Placental epithelial cell (primary cell): ENCODE measurements at places on chromosomes 1 and 21. TPM values are rescaled to one million over a fixed set of nuclear protein-coding genes. Genes with fewer than 3 reads are reported as not detected.

Gene S100A7
- not detected in 2 replicates for total RNA-seq

Gene GNAT2
- total RNA-seq: 0.11 and 0.39 TPM in 2 replicates

Gene TMEM200B
- total RNA-seq: 10.6 and 20.8 TPM in 2 replicates

Gene LMO4
- total RNA-seq: 43.3 and 49.1 TPM in 2 replicates

Gene TMPRSS15
- total RNA-seq: not detected in 2 replicates

Gene FMN2
- 0.79 and 9.5 TPM in 2 replicates for total RNA-seq

Gene GABPA
- total RNA-seq: 18.1 and 18.9 TPM in 2 replicates

Gene TMEM269
- 0.22 TPM in 1 of 2 replicates, not detected in the other for total RNA-seq

Gene COL18A1
- 0.39 and 2.5 TPM in 2 replicates for total RNA-seq

Gene UQCRHL
- 0.65 and 2.7 TPM in 2 replicates for total RNA-seq

Gene MTARC1
- total RNA-seq: 0.65 and 1.2 TPM in 2 replicates

Gene LRRC38
- not detected in 2 replicates for total RNA-seq

Gene DYNLT5
- not detected in 2 replicates for total RNA-seq

Gene MYBPH
- not detected in 2 replicates for total RNA-seq

Gene ARHGAP30
- 1.2 and 2.5 TPM in 2 replicates for total RNA-seq

Gene NR0B2
- total RNA-seq: not detected in 2 replicates

Gene CD84
- total RNA-seq: 0.39 TPM in 1 of 2 replicates, not detected in the other

Gene L1TD1
- 72.0 and 72.6 TPM in 2 replicates for total RNA-seq

Gene AIDA
- total RNA-seq: 27.1 and 51.5 TPM in 2 replicates

Gene MTMR11
- total RNA-seq: 39.5 and 47.9 TPM in 2 replicates

Gene TDRD5
- total RNA-seq: 0.11 TPM in 1 of 2 replicates, not detected in the other

Gene APCS
- total RNA-seq: not detected in 2 replicates

Gene FDPS
- total RNA-seq: 63.2 and 157 TPM in 2 replicates

Gene TOMM40L
- 5.5 and 11.5 TPM in 2 replicates for total RNA-seq

Gene LCE4A
- total RNA-seq: not detected in 2 replicates

Gene SCAMP3
- total RNA-seq: 25.5 and 63.8 TPM in 2 replicates

Gene HEYL
- total RNA-seq: not detected in 2 replicates

Gene UAP1
- 47.5 and 62.4 TPM in 2 replicates for total RNA-seq

Gene TMPRSS2
- not detected in 2 replicates for total RNA-seq

Gene REN
- not detected in 2 replicates for total RNA-seq

Gene MROH9
- not detected in 2 replicates for total RNA-seq

Gene KCNA10
- total RNA-seq: not detected in 2 replicates

Gene MTARC2
- total RNA-seq: 1.4 and 4.3 TPM in 2 replicates

Gene LCE3E
- total RNA-seq: not detected in 2 replicates

Gene SAMD13
- 0.11 and 0.39 TPM in 2 replicates for total RNA-seq

Gene ERVH48-1
- not detected in 2 replicates for total RNA-seq

Gene DENND2D
- total RNA-seq: 75.4 and 93.4 TPM in 2 replicates

Gene TBX19
- 1.5 and 3.1 TPM in 2 replicates for total RNA-seq

Gene CLCA1
- total RNA-seq: not detected in 2 replicates

Gene BLACAT1
- 2.5 and 9.0 TPM in 2 replicates for total RNA-seq

Gene TNFSF4
- total RNA-seq: 0.79 and 2.8 TPM in 2 replicates

Gene OR6K3
- total RNA-seq: not detected in 2 replicates

Gene RGSL1
- total RNA-seq: not detected in 2 replicates

Gene RAB42
- 1.6 and 2.4 TPM in 2 replicates for total RNA-seq

Gene MXRA8
- 461 and 718 TPM in 2 replicates for total RNA-seq

Gene HCRTR1
- not detected in 2 replicates for total RNA-seq

Gene LAMC2
- total RNA-seq: 642 and 1,917 TPM in 2 replicates

Gene PEX14
- 15.7 and 17.6 TPM in 2 replicates for total RNA-seq
